ENCODE measurements at places on chromosomes 12 and 14. TPM values are rescaled to one million over a fixed set of nuclear protein-coding genes. Genes with fewer than 3 reads are reported as not detected.

Gene PSEN1
- 65.5 TPM for total RNA-seq

Gene C12orf56
- total RNA-seq = 0.03 TPM

Gene DCD
- total RNA-seq = not detected

Gene FAM90A1
- total RNA-seq = 0.07 TPM

Gene ADGRD1
- total RNA-seq = 0.56 TPM

Gene METTL25
- total RNA-seq = 3.1 TPM

Gene DERA
- 51.7 TPM for total RNA-seq

Gene HSP90AA1
- 720 TPM for total RNA-seq

Gene CCDC175
- not detected for total RNA-seq

Gene TPH2
- not detected for total RNA-seq

Gene ZDHHC22
- 0.46 TPM for total RNA-seq

Gene CLEC1B
- not detected for total RNA-seq

Gene SMOC1
- total RNA-seq = 19.6 TPM

Gene NTF3
- not detected for total RNA-seq

Gene ORMDL2
- 98.2 TPM for total RNA-seq

Gene GMFB
- 39.2 TPM for total RNA-seq

Gene RIPK3
- total RNA-seq = not detected

Gene PDZRN4
- not detected for total RNA-seq

Gene MUCL1
- total RNA-seq = not detected

Gene ACACB
- total RNA-seq = 9.1 TPM

Gene VPS33A
- total RNA-seq = 18.7 TPM

Gene MYF5
- total RNA-seq = not detected

Gene JDP2
- total RNA-seq = 32.7 TPM

Gene GLT1D1
- not detected for total RNA-seq

Gene BRF1
- 29.8 TPM for total RNA-seq

Gene RFX4
- not detected for total RNA-seq

All from A549 treated with CORT108297 at 1 μM for 4 hours (cell line).